ENCODE measurements at places on chromosomes 16 and 17.

- no peak for DNase-seq
Measured at GRCh38 chr16:88087517-88087877, 136.3 kb downstream of the BANP start.

- peak; percentile 28 for DNase-seq
Measured at GRCh38 chr16:89363621-89364393, 126.6 kb downstream of the ANKRD11 start.

GRCh38 chr17:77034677-77035424, 105.9 kb upstream of the SEC14L1 start:
- DNase-seq = no peak

- DNase-seq = no peak
Measured at GRCh38 chr17:59405944-59406705, 74.7 kb downstream of the YPEL2 start.

DNA sequence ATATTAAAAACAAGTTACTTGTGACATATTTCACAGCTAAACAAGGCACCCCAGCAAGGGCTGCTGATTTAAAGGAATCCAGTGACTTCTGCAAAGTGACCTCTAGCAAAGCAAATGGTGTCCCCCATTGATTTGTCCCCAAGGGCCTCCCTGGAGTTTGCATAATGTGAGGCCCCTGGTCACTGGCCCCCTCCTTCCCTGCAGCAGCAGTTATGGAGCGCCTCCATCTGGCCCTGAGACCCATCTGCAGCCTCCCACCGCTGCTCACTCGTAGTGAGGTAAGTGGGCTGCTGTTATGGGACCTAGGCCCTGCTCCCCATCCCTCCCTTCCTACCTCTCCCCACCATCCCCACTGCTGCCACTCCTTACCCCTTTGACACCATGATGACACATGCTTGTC, 19.6 kb upstream of the EEF2K start:
- DNase-seq = no peak

GRCh38 chr17:76820039-76820438, 48.2 kb upstream of the MGAT5B start:
- DNase-seq = no peak

DNA sequence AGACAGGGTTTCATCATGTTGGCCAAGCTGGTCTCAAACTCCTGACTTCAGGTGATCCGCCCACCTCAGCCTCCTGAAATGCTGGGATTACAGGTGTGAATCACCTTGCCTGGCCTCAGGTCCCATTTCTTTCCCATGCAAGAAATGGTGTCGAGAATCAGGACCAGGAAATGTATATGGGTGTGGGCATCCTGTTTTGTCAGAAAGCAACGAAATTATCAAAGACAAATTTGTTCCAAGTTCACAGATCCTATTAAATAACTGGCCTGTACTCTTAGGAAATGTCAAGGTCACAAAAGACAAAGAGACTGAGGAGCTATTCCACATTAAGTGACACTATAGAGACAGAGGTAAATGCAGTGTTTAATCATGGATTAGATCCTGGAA, 17.1 kb upstream of the ST6GALNAC1 start:
- no peak for DNase-seq

GRCh38 chr17:39028690-39029089, 61.5 kb upstream of the FBXO47 start:
- DNase-seq = no peak
